Lung (tissue), 17 donors: ENCODE measurements at places on chromosomes 16 and 17. TPM values are rescaled to one million over a fixed set of nuclear protein-coding genes. Genes with fewer than 3 reads are reported as not detected.
A peak's percentile ranks its signal among the peaks of the same experiment; 100 is the strongest.

Gene HOXB4
- 6.7 TPM for total RNA-seq

Gene IFI35
- total RNA-seq, result 18.8 TPM

Gene EVPL
- total RNA-seq, result 38.4 TPM

Gene AANAT
- total RNA-seq, result not detected

Gene GPRC5C
- 81.4 TPM for total RNA-seq

Gene CDRT4
- total RNA-seq, result 8.7 TPM

Gene CRHR1
- total RNA-seq, result not detected

Gene SPPL2C
- not detected for total RNA-seq

Gene NT5M
- 2.1 TPM for total RNA-seq

Gene COQ9
- 42.2 TPM for total RNA-seq

Gene PGS1
- total RNA-seq, result 104 TPM

GRCh38 chr17:47066095-47066494 lies 87.0 kb upstream of the RPRML start:
- H3K4me1 ChIP-seq, result peaks cover 1% of the 10 kb centered on the region
- DNase-seq, result no peak
- no peaks in the 10 kb centered on the region for H3K27me3 ChIP-seq
- no peak overlapping the region for H3K27ac ChIP-seq
- H3K4me3 ChIP-seq, result no peak overlapping the region
- no peaks in the 10 kb centered on the region for H3K36me3 ChIP-seq

DNA sequence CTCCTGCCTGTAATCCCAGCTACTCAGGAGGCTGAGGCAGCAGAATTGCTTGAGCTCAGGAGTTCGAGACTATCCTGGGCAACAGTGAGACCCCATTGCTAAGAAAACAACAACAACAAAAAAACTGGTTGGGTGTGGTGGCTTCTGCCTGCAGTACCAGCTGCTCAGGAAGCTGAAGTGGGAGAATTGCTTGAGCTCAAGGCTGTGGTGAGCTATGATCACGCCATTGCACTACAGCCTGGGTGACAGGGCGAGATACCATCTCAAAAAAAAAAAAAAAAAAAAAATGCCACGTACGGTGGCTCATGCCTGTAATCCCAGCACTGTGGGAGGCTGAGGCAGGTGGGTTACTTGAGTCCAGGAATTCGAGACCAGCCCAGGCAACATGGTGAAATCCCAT lies 34.1 kb downstream of the NME2 start:
- peaks cover 16% of the 10 kb centered on the region for H3K36me3 ChIP-seq
- H3K4me3 ChIP-seq, result no peak overlapping the region
- no peak for DNase-seq
- H3K27ac ChIP-seq, result no peak overlapping the region
- no peaks in the 10 kb centered on the region for H3K27me3 ChIP-seq

DNA sequence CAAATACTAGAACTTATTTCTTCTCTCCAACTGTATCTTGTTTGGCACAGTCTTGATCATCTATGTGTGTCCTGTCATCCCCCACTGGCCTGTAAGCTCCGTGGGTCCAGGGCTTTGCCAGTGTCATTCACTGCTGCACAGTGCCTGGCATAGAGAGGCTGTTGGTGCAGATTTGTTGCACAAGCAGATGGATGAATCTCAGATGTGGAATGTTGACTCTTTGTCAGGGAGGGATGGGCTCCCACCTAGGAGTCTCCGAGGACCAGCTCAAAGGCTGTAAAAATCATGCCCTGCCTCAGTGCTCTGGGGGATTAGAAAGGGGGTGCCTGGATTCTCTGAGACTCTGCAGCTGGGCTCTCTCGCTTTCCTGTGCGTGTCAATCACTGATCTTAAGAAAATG lies 60.6 kb downstream of the RAB11FIP4 start:
- H3K4me1 ChIP-seq, result no peaks in the 10 kb centered on the region
- no peak overlapping the region for H3K4me3 ChIP-seq
- H3K27me3 ChIP-seq, result no peaks in the 10 kb centered on the region
- no peak for DNase-seq

GRCh38 chr17:17781591-17782496 lies 54.9 kb downstream of the SREBF1 start:
- H3K4me1 ChIP-seq, result peaks cover 16% of the 10 kb centered on the region
- peak overlapping the region; percentile 2 for H3K27ac ChIP-seq
- peak; percentile 86 for DNase-seq
- peak overlapping the region; percentile 14 for H3K4me3 ChIP-seq
- H3K27me3 ChIP-seq, result no peaks in the 10 kb centered on the region

GRCh38 chr17:44925731-44926697 lies 10.7 kb upstream of the GFAP start:
- H3K27ac ChIP-seq, result no peak overlapping the region
- no peak overlapping the region for H3K4me3 ChIP-seq

DNA sequence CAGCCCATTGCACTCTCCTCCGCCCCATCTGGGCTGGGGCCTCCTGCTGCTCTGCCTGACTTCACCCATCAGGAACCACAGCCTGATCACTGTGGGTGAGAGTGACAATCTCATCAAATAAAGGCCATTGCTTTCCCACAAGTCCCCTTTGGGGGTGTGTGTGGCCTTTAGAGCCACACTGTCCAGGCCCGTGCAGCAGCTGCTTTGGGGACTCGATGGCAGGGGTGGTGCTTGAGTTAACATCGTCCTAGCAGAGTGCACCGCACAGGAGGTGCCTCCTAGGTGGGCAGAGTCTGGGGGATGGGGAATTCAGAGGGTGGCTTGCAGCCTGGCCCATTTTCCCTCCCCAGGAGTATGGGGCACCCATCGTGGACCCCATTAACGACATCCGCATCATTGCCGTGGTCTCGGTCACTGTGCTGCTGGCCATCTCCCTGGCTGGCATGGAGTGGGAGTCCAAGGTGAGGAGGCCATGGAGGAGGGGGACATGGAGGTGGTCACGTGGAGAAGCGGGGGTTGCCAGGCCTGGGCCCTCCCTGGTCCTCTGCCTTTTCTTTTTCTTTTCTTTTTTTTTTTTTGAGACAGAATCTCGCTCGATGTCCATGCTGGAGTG lies 5.4 kb downstream of the SLC12A3 start:
- no peak overlapping the region for H3K27ac ChIP-seq
- no peak for DNase-seq
- no peak overlapping the region for H3K4me3 ChIP-seq
- H3K4me1 ChIP-seq, result peaks cover under 1% of the 10 kb centered on the region
- H3K36me3 ChIP-seq, result no peaks in the 10 kb centered on the region

DNA sequence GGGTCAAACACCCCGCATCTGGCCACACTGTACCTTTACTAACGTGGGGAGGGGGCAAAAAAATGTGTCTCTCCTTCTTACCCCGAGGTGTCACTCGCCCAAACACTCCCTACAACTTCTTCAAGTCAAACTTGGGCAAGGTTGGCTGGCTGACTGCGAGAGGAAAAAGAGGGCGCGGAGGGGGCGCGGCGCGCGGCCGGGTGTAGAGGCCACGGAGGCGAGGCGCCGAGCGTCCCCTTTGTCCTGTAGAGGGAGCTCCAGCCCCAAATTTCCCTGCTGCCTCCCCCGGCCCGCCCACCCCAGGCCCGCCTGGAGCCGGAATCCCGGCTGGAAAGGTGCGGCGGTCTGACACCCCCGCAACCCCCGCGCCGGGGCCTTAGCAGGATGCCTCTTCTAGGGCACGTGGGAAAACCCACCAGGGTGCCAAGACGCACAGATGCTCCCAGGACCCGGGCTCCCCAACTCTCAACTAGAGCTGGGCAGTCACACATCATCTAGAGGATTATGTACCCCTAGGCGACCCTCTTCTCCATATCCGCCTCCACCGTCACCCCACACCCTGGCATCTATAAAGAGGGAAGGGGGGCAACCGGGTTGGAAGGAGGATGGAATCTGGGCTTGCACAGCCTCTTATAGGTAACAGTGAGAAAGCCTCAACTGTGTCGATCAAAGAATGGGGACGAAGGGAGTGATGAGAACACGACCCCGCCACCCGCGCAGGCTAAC lies 4.2 kb downstream of the IRX3 start:
- H3K36me3 ChIP-seq, result no peaks in the 10 kb centered on the region
- peak; percentile 77 for DNase-seq
- peaks cover 50% of the 10 kb centered on the region for H3K27me3 ChIP-seq
- H3K27ac ChIP-seq, result peak overlapping the region; percentile 67

GRCh38 chr17:2058586-2059546 lies 4.0 kb downstream of the HIC1 start:
- peaks cover 66% of the 10 kb centered on the region for H3K4me1 ChIP-seq
- H3K27ac ChIP-seq, result peak overlapping the region; percentile 78
- peak; percentile 76 for DNase-seq
- H3K36me3 ChIP-seq, result peaks cover 46% of the 10 kb centered on the region
- H3K4me3 ChIP-seq, result no peak overlapping the region

DNA sequence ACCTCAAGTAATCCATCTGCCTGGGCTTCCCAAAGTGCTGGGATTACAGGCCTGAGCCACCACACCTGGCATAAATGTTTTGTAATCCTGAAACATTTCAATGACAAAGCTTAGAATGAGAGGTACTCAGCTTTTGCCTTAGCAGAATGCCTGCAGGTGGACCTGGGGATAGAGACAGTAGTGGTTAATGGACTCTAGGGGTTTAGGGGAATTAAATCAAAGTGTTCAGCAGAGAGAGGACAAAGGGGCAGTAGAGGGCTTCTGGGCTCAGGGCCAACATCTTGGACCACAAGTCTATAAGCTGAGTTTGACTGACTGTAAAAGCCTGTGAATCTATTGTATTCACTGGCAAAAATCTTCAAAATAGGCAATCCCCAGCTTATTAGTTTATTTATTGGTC lies 36.0 kb upstream of the MED13 start:
- no peak overlapping the region for H3K27ac ChIP-seq
- H3K4me3 ChIP-seq, result no peak overlapping the region
- H3K4me1 ChIP-seq, result no peaks in the 10 kb centered on the region

- no peak overlapping the region for H3K4me3 ChIP-seq
- H3K36me3 ChIP-seq, result no peaks in the 10 kb centered on the region
- no peak for DNase-seq
- no peaks in the 10 kb centered on the region for H3K4me1 ChIP-seq
These were observed 877.3 kb downstream of the KCNJ18 start for GRCh38 chr17:22569459-22570143.

DNA sequence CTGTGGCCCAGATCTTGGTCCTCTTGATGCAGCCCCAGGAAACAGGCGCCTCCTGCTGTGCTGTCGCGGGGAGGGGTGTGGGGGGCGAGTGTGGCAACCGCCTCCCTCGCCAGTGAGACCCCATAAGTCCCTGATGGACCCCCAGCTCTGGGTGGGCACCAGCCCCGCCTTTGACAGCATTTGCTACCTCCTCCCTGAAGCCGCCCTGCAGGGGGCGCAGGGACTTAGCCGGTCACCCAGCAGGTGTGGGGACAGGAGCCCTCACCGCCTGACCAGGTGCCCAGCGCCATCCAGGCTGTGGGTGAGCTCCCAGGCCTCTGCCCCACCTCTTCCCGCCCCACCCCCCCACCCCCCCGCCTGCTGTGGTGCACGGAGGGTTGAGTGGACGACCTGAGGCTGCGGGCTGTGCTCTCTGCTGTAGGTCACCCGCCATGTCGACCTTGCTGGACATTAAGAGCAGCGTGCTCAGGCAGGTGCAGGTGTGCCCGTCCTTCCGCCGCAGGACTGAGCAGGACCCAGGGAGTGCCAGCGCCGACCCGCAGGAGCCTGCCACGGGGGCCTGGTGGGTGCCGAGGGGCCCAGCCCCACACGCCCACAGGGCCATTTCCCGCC lies 4.8 kb downstream of the BAIAP3 start:
- H3K4me1 ChIP-seq, result no peaks in the 10 kb centered on the region
- peaks cover 25% of the 10 kb centered on the region for H3K27me3 ChIP-seq
- no peak overlapping the region for H3K4me3 ChIP-seq

DNA sequence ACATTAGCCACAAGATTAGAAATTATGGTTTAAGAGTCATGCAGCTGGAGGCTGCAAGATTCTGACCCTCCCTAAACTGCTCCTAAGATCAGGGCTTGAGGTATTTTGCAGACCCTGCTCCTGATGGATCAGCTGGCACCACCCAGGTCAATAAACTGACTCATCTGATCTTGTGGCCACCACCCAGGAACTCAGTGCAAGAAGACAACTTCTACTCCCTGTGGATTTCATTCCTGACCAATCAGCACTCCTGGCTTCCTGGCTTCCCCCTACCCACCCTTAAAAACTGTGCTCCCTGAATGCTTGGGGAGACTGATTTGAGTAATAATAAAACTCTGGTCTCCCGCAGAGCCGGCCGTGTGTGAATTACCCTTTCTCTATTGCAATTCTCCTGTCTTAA lies 25.0 kb upstream of the MILR1 start:
- DNase-seq, result no peak
- no peaks in the 10 kb centered on the region for H3K27me3 ChIP-seq
- no peaks in the 10 kb centered on the region for H3K36me3 ChIP-seq
- no peak overlapping the region for H3K27ac ChIP-seq
- H3K4me3 ChIP-seq, result no peak overlapping the region

DNA sequence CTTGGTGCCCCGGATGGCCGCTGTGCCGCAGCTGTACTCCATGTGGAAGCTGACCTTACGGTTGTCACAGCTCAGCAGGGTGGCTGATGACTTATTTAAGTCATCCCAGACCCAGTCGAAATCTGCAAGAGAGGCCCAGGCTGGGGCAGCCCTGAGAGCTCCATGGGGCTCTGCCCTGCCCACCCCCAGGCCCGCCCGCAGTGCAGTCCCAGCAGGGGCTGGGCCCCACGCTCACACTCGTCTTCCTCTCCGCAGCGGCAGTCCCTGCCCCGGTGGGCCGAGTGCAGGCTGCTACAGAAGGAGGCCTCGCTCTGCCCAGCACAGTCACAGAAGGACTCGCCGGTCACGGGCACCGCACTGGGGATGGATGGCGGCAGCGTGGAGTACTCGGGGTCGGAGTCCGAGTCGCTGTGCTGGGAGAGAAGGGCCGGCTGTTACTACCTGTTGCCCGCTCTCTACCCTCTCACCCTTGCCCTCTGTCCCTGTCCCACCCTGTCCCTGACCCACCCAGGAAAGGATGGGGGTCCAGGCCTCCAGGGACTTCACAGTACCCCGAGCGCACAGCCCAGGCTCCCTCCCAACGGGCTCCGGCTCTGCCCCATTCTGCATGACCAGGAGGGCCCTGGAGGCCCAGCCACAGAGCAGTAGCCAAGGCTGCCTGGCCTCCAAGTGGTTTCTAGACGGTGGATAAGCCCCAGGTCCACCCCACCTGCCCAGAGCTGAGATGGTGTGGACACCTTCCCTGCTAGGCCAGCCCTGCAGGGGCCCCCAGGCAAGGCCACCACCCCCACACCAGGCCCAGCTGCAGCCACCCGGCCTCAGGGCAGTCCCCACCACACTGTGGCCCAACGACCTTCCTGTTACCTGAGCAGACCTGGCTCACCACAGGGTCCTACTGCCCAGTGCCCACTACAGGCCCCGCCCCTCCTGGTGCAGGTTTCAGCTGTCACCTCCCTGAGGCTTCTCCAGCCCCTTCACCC lies 3.9 kb downstream of the SPSB3 start:
- DNase-seq, result no peak
- peaks cover 22% of the 10 kb centered on the region for H3K4me1 ChIP-seq
- H3K4me3 ChIP-seq, result no peak overlapping the region
- H3K27ac ChIP-seq, result no peak overlapping the region
- no peaks in the 10 kb centered on the region for H3K27me3 ChIP-seq
- H3K36me3 ChIP-seq, result peaks cover 16% of the 10 kb centered on the region
